Activated CD8-positive, alpha-beta T cell treated with anti-CD3 and anti-CD28 coated beads, Interleukin-2, amount 10 ng/mL, durations not matched to agents 7 days and 5 days (primary cell): ENCODE measurements at places on chromosomes 12 and 14. TPM values are rescaled to one million over a fixed set of nuclear protein-coding genes. Genes with fewer than 3 reads are reported as not detected.

Gene HSPB8
- total RNA-seq, result not detected

Gene ACRBP
- 1.7 TPM for total RNA-seq

Gene TMPRSS12
- total RNA-seq, result not detected

Gene RFX4
- total RNA-seq, result not detected

Gene NELL2
- total RNA-seq, result 47.4 TPM

Gene STXBP6
- total RNA-seq, result not detected

Gene NPFF
- total RNA-seq, result not detected

Gene BBOF1
- total RNA-seq, result 1.3 TPM

Gene ACTN1
- total RNA-seq, result 56.1 TPM

Gene ZC2HC1C
- total RNA-seq, result 1.4 TPM

Gene RNF34
- total RNA-seq, result 85.0 TPM

Gene ENDOU
- not detected for total RNA-seq

GRCh38 chr12:123934829-123935228 lies 37.8 kb downstream of the CCDC92 start:
- no peak overlapping the region for H3K4me3 ChIP-seq
- peaks cover 62% of the 10 kb centered on the region for H3K4me1 ChIP-seq
- peaks cover 4% of the 10 kb centered on the region for H3K27me3 ChIP-seq
- H3K27ac ChIP-seq, result no peak overlapping the region

- no peaks in the 10 kb centered on the region for H3K27me3 ChIP-seq
- no peak for DNase-seq
- H3K4me1 ChIP-seq, result no peaks in the 10 kb centered on the region
- no peaks in the 10 kb centered on the region for H3K36me3 ChIP-seq
Observed at GRCh38 chr14:83529531-83529930, 1995.9 kb upstream of the SEL1L start.

- H3K36me3 ChIP-seq, result peaks cover 50% of the 10 kb centered on the region
- peak within 1 kb of the TSS; percentile 98 for H3K4me3 ChIP-seq
- H3K27me3 ChIP-seq, result no peaks in the 10 kb centered on the region
- peak; percentile 93 for DNase-seq
Observed at GRCh38 chr12:49131051-49131893, at the start of gene TUBA1B. TUBA1B (minus strand) TSS chr12:49131395; CDS start chr12:49131300, 95 bp downstream.

DNA sequence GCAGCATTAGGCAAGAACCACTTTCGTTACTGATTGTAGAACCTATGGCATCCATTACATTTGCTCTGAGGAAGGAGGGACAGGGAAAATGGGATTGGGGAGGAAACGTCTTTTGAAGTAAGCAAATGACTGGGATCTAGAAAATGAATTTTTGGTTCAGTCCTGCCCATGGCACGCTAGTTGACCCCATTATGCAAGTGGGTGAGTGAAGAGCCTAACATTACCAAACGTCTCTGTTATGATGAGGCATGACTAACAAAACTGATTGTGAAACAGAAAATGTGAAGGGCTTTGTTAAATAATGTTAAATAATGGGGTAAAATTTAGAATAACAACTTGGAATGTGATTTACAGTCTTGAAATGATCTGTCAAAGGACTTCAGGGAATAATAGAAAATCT lies 38.9 kb downstream of the CPSF2 start:
- H3K4me3 ChIP-seq, result no peak overlapping the region
- no peak overlapping the region for H3K27ac ChIP-seq
- peaks cover 73% of the 10 kb centered on the region for H3K36me3 ChIP-seq
- no peak for DNase-seq
- peaks cover 8% of the 10 kb centered on the region for H3K4me1 ChIP-seq
- no peaks in the 10 kb centered on the region for H3K27me3 ChIP-seq

- no peaks in the 10 kb centered on the region for H3K4me1 ChIP-seq
- no peak overlapping the region for H3K4me3 ChIP-seq
- H3K27ac ChIP-seq, result no peak overlapping the region
- no peaks in the 10 kb centered on the region for H3K36me3 ChIP-seq
Observed at GRCh38 chr12:15015121-15015520, 42.3 kb downstream of the PDE6H start.

GRCh38 chr14:38210587-38211216 lies 3.0 kb downstream of the SSTR1 start:
- DNase-seq, result no peak
- peaks cover 17% of the 10 kb centered on the region for H3K4me1 ChIP-seq
- peak overlapping the region; percentile 56 for H3K27ac ChIP-seq
- H3K27me3 ChIP-seq, result peaks cover 73% of the 10 kb centered on the region
- H3K36me3 ChIP-seq, result peaks cover 2% of the 10 kb centered on the region

DNA sequence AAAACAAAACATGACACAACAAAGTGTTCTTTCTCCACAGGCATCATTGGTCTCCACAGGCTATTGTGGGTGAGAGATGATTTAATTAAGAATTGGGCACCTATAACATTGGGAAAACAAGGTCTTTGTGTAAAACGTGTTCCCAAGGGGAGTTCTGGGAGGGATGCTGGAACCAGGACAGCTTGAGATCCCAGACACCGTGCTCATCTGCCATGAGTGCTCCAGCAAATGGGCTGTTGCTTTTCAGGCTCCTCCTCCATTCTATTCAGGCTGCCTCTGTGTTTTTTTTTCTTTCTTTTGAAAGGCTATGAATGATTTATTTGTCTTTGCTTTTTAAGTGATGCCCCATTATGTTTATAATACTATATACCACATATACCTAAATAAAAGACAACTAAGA lies 122.4 kb downstream of the DACT1 start:
- H3K4me1 ChIP-seq, result no peaks in the 10 kb centered on the region
- DNase-seq, result no peak
- H3K36me3 ChIP-seq, result no peaks in the 10 kb centered on the region
- H3K27ac ChIP-seq, result no peak overlapping the region
- peaks cover 4% of the 10 kb centered on the region for H3K27me3 ChIP-seq

GRCh38 chr14:29629839-29630238 lies 297.8 kb downstream of the PRKD1 start:
- DNase-seq, result no peak
- H3K27me3 ChIP-seq, result no peaks in the 10 kb centered on the region
- no peaks in the 10 kb centered on the region for H3K4me1 ChIP-seq
- no peak overlapping the region for H3K4me3 ChIP-seq
- H3K27ac ChIP-seq, result no peak overlapping the region
- H3K36me3 ChIP-seq, result no peaks in the 10 kb centered on the region

- no peaks in the 10 kb centered on the region for H3K36me3 ChIP-seq
- DNase-seq, result no peak
- no peaks in the 10 kb centered on the region for H3K27me3 ChIP-seq
- no peaks in the 10 kb centered on the region for H3K4me1 ChIP-seq
Observed at GRCh38 chr12:58592475-58593207, 327.7 kb downstream of the LRIG3 start.

GRCh38 chr12:54355104-54355815 lies 9.0 kb downstream of the GPR84 start:
- peaks cover 23% of the 10 kb centered on the region for H3K36me3 ChIP-seq
- DNase-seq, result no peak
- no peak overlapping the region for H3K27ac ChIP-seq
- peaks cover 25% of the 10 kb centered on the region for H3K4me1 ChIP-seq
- H3K27me3 ChIP-seq, result no peaks in the 10 kb centered on the region

DNA sequence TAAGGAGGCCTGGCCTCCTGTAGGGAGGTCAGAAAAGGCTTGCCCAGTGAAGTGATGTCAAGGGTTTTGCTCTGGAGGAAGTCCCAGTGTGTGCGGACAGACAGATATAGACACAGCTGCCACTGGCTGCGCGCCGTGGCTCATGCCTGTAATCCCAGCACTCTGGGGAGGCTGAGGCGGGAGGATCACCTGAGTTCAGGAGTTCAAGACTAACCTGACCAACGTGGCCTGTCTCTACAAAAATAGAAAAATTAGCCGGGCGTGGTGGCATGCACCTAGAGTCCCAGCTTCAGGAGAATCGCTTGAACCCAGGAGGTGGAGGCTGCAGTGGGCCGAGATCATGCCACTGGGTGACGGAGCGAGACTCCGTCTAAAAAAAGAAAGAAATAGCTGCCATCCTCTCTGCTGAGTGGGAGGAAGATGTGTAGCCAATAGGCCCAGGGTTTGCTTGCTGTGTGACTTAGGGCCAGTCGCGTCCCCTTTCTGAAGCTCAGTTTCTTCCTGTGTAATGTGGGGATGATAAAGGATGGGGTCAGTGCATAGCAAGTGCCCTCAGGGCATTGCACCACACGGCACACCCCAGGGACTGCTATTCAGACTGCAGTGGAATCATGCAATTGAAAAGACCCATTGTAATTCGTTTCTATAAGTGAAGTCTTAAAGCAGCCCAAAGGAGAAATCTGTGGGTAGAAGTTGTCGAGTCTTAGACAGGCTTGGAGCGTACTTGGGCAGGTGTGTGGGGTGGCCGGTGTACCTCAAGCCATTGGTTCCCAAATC lies 18.7 kb upstream of the MLEC start:
- H3K36me3 ChIP-seq, result no peaks in the 10 kb centered on the region
- H3K27ac ChIP-seq, result no peak overlapping the region
- H3K4me3 ChIP-seq, result no peak overlapping the region
- DNase-seq, result no peak

DNA sequence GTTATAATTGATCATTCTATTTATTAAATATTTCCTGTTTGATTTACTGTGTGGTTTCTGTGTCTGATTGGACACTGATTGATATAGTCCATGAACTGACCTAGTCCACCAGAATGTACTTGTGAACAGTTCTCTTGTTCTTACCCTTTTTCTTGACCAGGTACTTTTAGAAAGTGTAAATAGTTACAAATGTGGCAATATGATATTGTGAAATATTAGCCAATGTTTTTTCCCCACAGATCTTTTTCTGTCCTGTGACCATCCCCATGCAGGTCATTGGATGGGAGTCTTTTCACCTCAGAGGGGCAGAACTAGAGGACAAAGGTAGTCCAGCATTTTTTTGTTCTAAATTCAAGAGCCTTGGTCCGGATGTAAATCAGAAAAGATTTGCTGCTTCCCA lies 8.3 kb upstream of the CRY1 start:
- no peak overlapping the region for H3K4me3 ChIP-seq
- H3K36me3 ChIP-seq, result no peaks in the 10 kb centered on the region

DNA sequence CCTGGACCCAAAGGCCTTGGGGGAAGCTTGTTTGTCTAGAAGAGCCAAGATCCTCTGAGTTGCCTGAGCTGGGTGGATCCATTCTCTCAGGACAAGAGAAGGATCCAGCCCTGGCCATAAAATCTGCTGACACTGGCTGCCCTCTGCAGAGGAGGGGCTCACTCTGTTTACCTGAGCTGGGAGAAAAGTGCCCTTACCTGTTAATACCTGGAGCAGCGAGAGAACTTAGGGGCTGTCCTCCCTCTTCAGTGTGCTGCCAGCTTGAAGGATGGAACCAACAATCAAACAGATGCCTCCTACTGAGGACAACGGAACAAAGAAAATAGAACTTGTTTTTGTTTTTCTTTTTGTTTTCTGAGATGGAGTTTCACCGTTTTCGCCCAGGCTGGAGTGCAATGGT lies 7.3 kb upstream of the KRT7 start:
- no peak overlapping the region for H3K4me3 ChIP-seq
- peaks cover 9% of the 10 kb centered on the region for H3K4me1 ChIP-seq
- H3K27ac ChIP-seq, result no peak overlapping the region
- DNase-seq, result no peak
- no peaks in the 10 kb centered on the region for H3K36me3 ChIP-seq
- peaks cover 65% of the 10 kb centered on the region for H3K27me3 ChIP-seq

GRCh38 chr12:2288875-2289274 lies 236.1 kb downstream of the CACNA1C start:
- no peak for DNase-seq
- no peak overlapping the region for H3K27ac ChIP-seq
- peaks cover 4% of the 10 kb centered on the region for H3K4me1 ChIP-seq
- H3K27me3 ChIP-seq, result peaks cover 8% of the 10 kb centered on the region

DNA sequence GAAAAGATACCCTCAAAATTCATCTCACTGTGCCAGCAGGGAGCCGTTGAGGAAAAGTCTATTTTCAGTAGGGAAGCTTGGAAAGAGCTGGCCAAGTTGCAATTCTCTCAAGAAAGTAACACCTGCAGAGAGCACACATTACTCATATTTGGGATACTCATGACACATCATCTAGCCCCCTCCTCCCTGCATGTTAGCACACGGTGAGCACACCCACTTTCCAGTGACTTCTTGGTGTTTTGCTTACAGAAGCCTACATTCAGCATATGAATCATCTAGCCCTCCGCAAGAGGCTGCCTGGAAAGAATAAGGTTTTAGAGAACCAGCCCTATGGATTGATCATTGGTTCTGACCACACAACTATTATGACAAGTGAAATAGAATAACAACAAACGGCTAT lies 124.5 kb downstream of the PTPRO start:
- no peaks in the 10 kb centered on the region for H3K4me1 ChIP-seq
- H3K27ac ChIP-seq, result no peak overlapping the region
- H3K4me3 ChIP-seq, result no peak overlapping the region
- peaks cover 8% of the 10 kb centered on the region for H3K27me3 ChIP-seq
- no peak for DNase-seq

DNA sequence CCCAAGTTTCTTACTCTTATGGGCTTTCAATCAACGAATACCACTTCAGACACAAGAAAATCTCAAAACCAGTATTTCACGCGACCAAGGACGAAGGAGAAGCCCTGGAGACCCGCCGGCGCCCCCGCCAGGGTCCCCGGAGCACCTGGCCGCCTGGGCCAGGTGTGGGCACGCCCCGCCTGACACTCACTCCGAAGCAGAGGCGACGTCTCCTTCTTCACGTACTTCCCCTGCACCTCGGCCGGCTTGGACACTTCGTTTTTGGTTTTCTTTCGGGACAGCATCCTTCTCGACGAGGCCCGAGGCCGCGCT lies 466 bp downstream of the SAV1 start:
- peaks cover 2% of the 10 kb centered on the region for H3K27me3 ChIP-seq
- H3K36me3 ChIP-seq, result no peaks in the 10 kb centered on the region
- peak; percentile 40 for DNase-seq
- H3K4me1 ChIP-seq, result peaks cover 12% of the 10 kb centered on the region
- H3K27ac ChIP-seq, result peak overlapping the region; percentile 21
- H3K4me3 ChIP-seq, result no peak overlapping the region

GRCh38 chr12:388541-389141 lies 479 bp downstream of the KDM5A start:
- peaks cover 41% of the 10 kb centered on the region for H3K36me3 ChIP-seq
- DNase-seq, result peak; percentile 77
- peak overlapping the region; percentile 89 for H3K4me3 ChIP-seq
